ENCODE measurements at places on chromosomes 16 and 17.

DNA sequence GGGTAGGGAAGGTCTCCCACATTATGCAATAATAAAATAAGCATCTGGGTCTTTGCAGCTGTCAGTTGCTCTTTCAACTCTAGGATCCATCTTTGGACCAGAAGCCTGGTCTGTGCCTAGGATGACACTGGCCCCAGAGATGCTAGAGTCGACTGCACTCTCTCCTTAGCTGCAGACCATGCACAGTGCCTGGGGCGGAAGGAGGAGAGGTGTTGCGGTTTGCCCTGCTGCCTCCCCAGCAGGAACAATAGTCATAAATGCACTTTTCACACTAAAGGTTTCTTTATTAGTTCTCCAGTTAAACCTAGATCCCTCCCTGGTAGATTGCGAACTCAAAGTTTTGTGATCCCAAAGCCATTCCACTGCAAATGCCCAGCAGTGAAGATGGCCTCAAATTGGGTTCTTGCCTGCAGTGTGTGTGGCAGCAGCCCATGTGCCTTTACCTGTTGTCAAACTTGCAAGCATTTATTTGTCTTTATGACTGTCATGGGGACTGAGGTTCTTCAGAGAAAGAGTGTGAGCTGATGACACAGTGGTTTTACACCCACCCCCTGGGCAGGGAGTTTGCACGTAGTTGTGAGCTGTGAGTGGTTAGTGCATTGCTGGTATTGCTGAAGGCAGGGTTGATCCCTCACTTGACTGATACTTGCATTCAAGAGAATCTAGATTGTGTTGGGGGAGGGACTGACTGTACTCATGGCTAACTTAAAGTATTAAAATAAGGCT lies 10.3 kb downstream of the ATXN1L start:
- DNase-seq: no peak

DNA sequence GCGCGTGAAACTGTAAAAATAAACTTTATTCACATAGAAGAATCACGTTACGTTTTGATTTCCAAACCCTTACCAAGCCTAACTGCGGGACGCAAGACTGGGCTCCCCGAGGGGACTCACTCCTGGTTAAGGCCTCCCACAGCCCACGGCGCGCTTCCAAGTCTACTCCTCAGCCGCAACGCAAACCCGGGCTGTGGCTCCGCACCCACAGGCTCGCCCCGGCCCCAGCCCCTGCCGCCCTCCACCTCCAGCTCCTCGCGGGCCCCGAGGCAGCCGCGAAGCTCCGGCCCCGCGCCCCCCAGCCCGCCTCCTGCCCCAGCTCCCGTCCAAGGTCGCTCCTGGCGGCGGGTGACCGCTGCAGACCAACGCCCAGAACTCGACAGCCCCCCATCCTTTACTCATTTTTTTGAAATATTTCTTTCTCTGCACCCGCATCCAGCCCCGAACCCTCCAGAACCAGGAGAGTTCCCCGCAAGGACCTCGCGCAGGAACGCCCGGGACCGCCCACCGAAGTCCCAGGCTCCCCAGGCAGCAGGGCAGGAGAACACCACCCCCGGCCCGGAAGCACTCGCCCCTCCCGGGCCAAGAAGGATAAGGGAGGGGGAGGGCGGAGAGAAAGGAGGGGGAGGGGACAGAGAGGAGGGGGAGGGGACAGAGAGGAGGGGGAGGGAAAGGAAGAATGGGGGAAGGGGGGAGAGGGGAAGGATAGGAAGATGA lies 912 bp downstream of the USP22 start:
- peak; percentile 46 for DNase-seq

GRCh38 chr16:9469512-9469911 lies 378.1 kb downstream of the HAPSTR1 start:
- DNase-seq: no peak

DNA sequence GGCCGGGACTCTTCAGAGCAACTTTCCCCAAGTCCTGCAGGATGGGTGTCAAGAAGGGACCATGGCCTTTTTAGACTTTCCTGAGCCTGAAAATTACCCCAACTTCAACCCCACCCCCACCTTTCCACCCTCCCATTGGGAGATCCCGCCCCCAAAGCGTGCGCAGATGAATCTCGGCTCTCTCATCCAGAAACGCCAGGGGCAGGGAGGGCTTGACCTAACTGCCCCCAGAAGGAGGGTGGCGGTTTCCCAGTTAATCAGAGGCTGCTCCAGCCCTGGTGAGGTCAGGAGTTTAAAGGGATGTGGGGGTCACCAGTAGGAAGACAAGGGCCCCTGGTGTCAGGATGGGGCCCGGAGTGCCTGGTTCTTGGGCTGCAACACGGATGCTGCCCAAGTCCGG lies 480 bp downstream of the KIF19 start:
- DNase-seq: no peak

GRCh38 chr17:78353834-78354233 lies 6.0 kb downstream of the SOCS3 start:
- DNase-seq: no peak

DNA sequence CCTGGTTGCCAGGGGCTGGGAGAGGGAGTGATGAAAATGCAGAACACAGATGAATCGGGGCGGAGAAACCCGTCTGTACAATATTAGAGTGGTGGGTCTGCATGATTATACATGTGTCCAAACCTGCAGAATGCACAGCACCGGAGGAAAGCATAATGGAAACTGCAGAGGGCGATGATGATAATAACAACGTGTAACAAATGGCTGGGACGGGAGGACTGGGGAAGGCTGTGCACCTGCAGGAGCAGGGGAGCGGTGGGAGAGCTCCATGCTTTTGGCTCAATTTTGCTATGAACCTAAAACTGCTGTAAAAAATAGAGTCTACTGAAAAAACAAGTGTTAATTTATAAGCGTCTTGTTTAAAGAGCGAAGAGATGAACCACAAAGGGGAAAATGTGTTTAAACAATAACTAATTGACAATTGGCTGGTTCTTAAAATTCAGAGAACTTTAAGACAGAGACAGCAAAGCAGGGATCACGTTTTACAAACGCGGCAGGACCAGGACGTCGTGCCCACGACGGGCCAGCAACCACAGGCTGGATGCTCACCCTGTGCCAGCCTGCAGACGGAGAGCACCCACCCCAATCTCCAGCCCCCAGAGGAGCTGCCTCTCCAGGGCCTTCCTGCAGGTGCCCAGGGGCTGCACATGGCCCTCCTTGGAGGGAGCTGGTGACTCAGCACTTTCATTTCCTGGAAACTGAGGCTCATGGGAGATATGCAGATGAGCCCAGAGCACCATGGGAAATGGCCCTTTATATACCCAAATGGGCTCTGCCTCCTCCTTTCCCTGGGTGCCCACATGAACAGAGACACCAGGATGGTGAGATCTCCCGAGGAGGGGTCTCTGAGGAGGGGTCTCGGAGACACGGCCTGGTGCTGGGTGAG lies at the start of gene TEX19:
TEX19 (plus strand) TSS at position 783 of the 886 bp plus-strand sequence. CDS start 2,904 bp downstream, outside the sequence.
- no peak for DNase-seq

DNA sequence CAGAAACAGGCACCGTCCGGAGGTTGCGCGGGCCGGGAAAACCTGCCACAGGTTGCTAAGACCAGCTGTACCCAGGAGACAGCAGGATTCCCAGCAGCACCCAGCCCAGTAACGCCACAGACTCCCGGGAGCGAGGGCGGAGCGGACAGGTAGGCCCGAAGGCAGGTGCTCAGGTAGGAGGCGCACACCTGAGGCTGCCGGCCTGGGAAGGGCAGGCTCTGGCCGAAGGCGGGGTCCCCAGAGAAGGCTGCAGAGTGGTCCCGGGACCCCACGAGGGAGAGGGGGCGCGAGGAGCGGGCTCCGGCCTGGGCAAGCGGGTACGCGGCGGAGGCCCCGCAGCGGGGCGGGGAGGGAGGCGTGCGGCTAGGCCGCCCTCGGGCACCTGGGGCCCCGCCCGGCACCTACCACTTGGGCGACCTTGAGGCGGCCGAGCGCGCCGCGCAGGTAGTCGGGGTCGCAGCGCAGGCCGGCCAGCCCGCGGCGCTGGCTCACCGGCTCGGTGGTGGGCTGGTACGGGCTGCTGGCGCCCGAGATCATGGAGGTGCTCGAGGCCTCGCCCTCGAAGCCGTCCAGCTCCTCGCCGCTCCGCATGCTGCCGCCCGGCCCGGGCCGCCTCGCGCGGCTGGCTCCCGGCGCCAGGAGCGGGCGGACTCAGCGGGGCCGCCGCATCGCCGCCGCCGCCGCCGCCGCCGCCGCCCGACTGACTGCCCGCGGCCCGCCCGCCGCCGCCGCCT lies 441 bp downstream of the CMTM4 start:
- DNase-seq: no peak

- no peak for DNase-seq
Measured at GRCh38 chr16:47045459-47045858, 72.0 kb upstream of the DNAJA2 start.

- DNase-seq: no peak
Measured at GRCh38 chr17:5530265-5531084, 44.1 kb downstream of the MIS12 start.

DNA sequence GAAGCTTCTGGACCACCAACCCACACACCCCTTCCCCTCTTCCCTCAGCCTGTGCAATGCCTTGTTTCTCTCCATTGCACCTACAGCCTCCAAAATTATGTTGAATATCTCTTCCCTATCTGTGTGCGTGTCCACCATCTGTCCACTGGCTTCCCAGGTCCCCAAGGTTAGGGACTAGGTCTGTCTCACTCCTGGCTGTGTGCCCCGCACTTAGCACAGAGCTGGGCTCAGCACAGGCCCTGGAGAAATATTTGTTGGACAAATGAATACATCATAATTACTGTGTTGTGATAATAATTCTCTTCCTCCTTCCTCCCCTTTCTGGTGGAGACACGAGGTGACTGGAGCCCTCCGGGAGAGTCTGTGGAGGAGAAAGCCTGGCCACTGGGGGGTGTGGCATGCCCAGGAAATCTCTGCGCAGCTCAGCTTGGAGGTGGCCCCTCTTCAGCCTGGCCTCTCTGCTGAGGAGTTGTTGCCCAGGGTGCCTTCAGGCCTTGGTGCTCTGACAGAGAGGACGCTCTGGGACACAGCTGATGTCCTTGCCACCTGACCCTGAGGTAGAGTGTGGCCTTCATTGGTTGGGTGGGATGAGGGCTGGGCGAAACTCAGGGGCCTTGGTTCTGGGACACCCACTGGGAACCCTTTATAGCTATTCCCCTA lies 3.3 kb upstream of the BRD7 start:
- DNase-seq: no peak

DNA sequence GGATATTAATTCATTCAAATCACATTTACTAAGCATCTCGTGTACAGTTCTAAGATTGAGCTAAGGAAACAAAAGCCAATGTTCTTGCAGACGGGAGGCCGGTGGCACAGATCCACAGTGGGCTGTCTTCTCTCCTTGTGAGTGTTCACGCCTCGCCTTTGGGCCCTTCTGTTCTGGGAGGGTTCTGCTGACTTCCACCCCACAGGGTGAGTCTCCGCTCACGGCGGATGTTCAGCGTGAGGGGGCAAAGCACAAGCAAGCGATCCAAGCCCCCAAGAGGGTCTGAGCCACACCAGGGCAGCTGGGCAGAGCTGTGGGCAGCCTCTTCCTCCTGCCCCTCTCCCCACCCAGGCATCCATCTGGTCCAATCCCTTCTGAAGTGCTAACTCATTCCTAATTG lies 84.3 kb upstream of the DOC2B start:
- DNase-seq: no peak

DNA sequence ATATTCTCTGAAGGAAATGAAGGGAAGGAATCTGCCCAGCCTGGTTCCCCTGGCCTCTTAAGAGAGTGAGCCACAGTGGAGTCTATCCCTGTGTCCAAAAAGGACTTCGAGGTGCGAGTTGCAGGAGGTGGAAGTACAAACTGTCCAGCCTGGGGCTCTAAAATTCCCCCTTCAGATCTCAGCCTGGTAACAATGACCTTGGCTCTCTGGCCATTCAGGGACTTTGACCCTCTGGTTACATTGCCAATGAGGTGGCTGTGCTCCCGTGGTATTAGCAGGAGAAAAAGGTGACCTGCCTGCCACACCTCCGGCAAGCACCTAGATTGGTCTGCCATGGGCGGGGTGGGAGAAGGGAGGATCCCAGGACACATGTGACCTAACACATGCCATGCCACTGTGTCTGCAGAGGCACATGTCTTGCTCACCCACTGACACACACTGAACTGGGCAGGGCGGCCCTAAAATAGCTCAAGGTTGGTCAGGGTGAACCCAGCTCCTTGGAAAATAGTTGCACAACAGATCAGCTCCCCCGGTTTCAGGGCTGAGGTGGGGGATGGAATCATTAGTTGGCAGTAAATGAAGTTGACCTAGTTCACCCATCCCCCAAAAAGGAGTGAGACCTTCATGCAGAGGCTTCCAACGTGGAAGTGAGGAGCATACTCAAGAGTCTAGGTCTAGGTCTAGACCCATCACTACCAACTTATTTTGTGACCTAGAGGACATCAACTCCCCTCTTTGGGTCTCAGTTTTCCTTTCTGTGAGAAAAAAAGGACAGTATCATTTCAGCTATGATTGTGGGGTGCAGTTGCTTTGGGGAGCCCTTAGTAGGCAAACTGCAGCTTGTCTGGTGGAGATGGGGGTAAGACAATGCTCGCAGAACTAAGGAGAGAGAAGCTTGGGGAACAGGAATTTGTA lies 2.2 kb downstream of the NR1D1 start:
- no peak for DNase-seq

DNA sequence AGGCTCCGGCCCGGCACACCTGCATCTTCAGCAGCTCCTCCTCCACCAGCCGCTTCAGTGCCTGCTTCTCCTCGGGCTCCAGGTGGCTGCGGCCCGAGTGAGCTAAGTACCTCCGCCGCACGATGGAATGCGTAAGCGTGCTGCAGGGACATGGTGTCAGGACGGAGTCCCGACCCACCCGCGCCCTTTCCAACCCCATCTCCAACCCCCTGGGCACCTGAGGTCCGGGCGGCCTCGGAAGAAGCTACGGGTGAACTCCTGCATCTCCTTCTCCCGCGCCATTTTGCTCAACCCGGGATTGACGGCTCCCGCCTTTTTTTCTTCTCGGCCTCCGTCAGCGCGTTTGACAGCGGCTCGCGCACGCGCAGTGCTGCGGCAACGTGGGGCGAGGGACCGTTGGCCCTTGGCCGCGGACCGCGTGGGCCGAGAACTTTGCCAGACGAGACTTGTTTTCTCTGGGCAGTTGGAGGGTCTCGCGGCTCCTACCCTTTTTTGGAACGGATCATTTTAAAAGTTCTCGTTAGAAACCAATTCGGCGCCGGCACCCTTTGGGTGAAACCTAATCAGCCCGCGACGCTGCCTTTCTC lies at the start of gene HIRIP3:
HIRIP3 (minus strand) TSS at position 294 of the 587 bp plus-strand sequence; CDS start at position 282, 12 bp downstream.
- peak; percentile 71 for DNase-seq

GRCh38 chr17:41147531-41148204 lies 2.0 kb downstream of the KRTAP4-5 start:
- no peak for DNase-seq

DNA sequence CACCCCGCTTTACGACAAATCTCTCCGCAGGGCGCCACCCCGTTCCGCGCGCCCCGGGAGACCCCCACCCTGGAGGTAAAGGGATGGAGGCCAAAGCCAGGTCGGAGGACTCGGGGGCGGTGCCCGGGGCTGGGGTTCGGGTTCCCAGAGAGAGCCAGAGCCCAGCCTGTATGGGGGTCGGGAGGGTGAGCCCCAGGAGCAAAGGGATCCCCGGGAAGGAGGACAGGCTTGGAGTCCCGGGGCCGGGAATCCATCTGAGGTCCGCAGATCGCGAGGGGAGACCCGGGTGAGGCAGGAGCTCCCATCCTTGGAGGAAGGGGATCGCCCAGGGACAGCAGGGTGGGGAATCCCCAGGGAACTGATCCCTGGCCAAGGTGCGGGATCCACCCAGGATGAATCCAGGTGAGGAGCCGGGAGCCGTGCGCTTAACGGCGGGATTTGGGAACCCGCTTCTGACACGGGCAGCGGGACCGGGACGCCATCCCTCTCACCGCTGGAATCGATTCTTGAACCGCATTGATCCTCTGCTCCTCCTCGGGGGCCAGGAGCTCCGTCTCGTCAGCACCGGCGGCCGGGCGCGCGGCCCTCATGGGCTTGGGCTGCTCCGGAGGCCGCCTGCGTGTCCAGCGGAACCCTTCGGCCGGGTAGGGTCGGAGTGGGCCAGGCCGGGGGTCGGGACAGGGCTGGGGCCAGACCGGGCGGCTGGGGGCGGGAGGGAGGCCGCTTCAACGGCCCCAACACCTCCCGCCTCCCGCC lies at the start of gene MMD:
MMD (minus strand) TSS at position 657 of the 756 bp plus-strand sequence; CDS start at position 517, 140 bp downstream.
- DNase-seq: no peak
